ENCODE measurements at places on chromosomes 5 and 9.
A peak's percentile ranks its signal among the peaks of the same experiment; 100 is the strongest.

- peak; percentile 26 for DNase-seq
Observed at GRCh38 chr5:80867233-80867632, 92.9 kb upstream of the RASGRF2 start.

DNA sequence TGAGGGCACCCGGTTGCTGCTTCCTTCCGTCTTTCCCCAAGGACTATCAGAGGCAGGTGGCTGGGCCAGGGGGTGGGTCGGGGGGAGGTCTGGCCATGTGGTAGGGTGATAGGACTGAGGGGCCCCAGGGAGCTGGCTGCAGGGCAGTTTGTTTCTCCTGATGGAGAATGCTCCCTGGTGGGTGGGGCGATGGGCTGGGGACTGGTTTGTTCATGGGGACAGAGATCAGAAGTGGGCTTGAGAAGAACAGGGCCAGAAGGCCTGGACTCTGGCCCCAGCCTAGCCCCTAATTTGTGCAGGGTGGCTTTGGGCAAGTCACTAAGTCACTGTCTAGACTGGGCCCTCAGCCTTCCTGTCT is 117.4 kb downstream of the RGS3 start:
- DNase-seq, result no peak

DNA sequence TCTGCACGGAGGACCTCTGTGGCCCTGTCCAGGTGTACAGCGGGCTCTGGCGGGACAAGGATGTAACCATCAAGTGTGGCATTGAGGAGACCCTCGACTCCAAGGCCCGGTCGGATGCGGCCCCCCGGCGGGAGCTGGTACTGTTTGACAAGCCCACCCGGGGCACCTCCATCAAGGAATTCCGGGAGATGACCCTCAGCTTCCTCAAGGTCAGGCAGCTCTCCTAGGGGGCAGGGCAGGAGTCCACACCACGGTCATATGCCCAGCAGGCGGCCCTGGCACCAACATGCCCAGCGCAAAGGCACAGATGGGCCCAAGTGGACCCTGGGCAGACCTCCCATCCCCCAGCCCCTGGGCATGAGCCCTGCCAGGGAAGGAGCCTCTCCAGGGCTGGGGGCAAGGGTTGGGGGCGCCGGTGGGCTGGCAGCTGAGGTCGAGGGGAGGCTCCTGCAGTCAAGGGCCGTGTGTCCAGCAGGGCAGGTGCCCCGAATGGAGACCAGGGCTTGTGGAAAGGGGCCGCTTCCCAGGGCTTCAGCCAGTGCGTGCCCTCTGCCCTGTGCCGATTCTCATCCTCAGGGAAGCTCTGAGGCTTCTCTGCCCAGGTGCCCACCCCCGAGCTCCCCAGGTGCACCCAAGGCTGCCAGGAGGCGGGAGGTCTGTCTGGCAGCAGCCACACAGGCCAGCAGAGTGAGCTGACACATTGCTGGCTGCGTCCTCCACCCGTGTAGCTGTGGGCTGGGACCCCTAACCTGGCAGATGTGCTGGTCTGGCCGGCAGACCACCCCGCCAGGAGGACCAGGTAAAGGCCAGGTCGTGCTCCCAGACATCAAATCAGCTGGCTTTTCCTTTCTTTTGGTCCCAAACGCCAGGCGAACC is 10.0 kb downstream of the DIPK1B start:
- DNase-seq, result no peak

- DNase-seq, result no peak
Observed at GRCh38 chr5:140967226-140967893, 1.1 kb downstream of the PCDHAC2 start.

DNA sequence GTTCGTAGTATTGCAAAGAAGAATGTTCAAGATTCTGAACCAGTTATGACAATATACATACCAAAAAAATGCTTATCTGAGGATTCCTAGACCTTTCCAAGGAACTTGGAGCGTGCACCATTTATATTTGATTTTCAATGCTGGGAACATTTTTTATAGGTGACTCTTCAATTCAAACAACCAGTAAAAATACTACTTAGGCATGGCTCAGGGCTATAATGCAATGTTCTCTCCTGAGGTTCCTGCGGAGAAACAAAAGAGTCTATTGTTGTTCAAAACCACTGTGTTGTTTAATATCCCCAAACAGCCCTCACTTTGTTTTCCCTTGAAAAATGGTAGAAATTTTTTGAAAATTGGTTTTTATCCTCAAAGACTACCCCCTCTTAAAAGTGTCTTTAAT is 335.7 kb upstream of the IZUMO3 start:
- DNase-seq, result no peak

- no peak for DNase-seq
Observed at GRCh38 chr9:6681957-6682501, 36.5 kb upstream of the GLDC start.

DNA sequence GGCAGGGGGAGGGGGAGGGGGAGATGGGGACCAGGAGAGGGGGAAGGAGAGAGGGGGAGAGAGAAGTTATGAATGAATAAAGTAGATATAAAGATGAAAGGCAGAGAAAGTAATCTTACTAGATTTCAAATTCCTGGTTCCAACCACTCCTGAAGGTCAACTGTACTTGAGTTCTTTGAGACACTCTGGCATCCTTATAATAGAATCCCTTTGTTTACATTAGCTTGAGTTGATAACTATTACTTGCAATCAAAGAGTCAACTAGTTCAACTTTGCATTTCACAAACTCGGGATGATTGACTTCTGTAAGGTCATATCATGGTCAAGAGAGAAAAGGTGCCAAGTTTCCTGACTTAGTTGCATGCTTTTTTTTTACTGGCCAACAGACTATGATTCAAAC is 42.2 kb downstream of the BAAT start:
- no peak for DNase-seq

GRCh38 chr5:142013734-142014521 is 1.1 kb upstream of the GNPDA1 start:
- DNase-seq, result peak; percentile 66

DNA sequence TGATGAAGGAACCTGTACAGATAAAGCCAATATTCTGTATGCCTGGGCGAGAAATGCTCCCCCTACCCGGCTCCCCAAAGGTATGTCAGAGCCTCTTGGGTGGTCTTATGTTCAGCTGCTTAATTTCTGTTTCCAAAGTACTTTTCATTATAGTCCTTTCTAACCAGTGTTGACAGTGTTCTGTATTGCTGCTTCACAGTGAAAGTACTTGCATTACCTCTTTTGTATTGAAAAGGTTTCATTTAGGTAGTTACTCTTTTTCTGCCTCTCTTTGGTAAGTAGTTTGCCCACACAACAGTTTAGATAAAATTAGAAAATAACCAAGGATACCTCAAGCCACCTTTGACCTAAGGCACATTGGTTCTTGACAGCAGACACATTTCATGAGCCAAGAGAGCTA is 169.9 kb downstream of the PAM start:
- no peak for DNase-seq

- no peak for DNase-seq
Observed at GRCh38 chr9:24961762-24962161, 416.1 kb upstream of the IZUMO3 start.

DNA sequence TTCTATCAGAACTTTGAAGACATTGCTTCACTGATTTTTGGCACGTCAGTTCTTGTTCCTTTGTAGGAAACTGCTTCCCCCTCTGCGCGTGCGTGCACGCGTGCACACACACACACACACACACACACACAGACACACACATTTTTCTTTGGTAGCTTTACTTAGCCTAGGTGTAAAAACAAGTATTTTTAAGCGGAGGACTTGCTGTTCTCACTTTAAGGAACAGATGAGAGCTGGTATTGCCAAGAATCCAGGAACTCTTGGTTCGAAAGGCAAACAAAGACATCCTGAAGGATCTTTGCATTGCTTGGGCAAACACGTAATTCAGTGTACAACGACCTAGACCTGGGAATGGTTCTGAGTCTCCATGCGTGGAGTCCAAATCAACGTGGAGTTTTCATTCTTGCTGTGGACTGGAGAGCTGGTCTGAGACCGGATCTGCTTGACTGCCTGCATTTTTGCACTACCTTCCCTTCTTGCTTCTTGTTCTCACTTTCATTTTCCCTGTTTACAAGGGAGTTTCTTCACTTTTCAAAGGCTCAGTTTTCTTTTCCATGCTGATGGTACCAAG is 8.2 kb downstream of the TMEM268 start:
- no peak for DNase-seq

- no peak for DNase-seq
Observed at GRCh38 chr5:68225911-68226545, 10.5 kb downstream of the PIK3R1 start.

Measured in MCF 10A (cell line).